ENCODE measurements at places on chromosomes 5 and 9. TPM values are rescaled to one million over a fixed set of nuclear protein-coding genes. Genes with fewer than 3 reads are reported as not detected.

KCNT1 gene
- total RNA-seq, result not detected

TMEM174 gene
- total RNA-seq, result not detected

BAAT gene
- 459 TPM for total RNA-seq

C9orf85 gene
- 5.1 TPM for total RNA-seq

FGF18 gene
- not detected for total RNA-seq

STC2 gene
- total RNA-seq, result 0.65 TPM

CRAT gene
- total RNA-seq, result 105 TPM

FRRS1L gene
- total RNA-seq, result 0.03 TPM

Measured in left lobe of liver (tissue), 2 donors.